Esophagus muscularis mucosa (tissue), 4 donors: ENCODE measurements at places on chromosomes 6 and 20.

GRCh38 chr20:16390991-16391390 is 182.3 kb downstream of the KIF16B start:
- no peak for DNase-seq

- DNase-seq = no peak
These were observed 131.1 kb downstream of the PHACTR3 start for GRCh38 chr20:59735486-59735885.

- no peak for DNase-seq
These were observed 61.0 kb upstream of the VSTM2L start for GRCh38 chr20:37841971-37842370.

GRCh38 chr6:77403424-77403823 is 59.9 kb downstream of the HTR1B start:
- DNase-seq = no peak

- no peak for DNase-seq
These were observed 46.9 kb downstream of the PDYN start for GRCh38 chr20:1946762-1947534.

DNA sequence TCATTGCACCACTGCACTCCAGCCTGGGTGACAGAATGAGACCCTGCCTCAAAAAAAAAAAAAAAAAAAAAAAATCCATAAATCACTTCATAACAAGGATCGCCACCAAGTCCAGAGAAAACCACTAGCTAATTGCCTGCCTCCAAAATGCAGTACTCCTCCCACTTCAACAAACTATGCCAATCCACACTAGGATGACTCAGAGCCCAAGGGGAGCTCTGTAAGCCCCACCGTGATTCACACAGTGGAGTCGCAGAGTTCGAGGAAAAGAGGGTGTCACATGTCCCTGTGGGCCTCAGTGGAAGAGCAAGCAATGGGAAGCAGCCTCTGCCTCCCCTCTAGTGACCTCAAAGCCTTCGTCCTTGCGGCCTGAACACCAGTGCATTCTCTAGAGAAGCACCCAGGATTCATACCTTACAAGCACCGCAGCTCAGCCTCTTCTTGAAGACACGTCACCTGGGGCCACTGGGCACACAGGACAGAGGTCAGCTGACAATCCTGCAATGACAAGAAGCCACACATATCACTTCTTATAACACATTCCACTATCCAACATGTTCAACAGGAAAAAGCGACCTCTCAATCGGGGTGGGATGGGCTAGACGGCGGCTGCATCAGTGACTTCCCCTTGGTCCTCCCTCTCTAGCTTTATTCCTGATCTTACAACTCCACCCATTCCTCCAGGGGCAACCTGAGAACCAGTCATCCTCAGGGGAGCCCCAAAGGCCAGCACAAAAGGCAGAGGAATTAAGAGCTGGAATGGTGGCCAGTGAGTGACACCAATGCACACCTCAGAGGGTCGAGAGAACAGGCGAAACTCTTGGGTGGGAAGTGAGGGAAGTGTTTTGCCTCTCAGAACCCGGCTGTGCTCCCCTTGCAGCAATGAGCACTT is 8.9 kb downstream of the SNHG17 start:
- DNase-seq = no peak

- no peak for DNase-seq
These were observed 76.8 kb downstream of the HIVEP2 start for GRCh38 chr6:142867988-142868812.
